Stimulated activated CD4-positive, alpha-beta T cell treated with anti-CD3 and anti-CD28 coated beads, Interleukin-4, amount 100 ng/mL, for 4 hours (primary cell): ENCODE measurements at places on chromosomes 7 and 10.

GRCh38 chr10:4623757-4624420 lies 202.1 kb upstream of the AKR1E2 start:
- DNase-seq = no peak

DNA sequence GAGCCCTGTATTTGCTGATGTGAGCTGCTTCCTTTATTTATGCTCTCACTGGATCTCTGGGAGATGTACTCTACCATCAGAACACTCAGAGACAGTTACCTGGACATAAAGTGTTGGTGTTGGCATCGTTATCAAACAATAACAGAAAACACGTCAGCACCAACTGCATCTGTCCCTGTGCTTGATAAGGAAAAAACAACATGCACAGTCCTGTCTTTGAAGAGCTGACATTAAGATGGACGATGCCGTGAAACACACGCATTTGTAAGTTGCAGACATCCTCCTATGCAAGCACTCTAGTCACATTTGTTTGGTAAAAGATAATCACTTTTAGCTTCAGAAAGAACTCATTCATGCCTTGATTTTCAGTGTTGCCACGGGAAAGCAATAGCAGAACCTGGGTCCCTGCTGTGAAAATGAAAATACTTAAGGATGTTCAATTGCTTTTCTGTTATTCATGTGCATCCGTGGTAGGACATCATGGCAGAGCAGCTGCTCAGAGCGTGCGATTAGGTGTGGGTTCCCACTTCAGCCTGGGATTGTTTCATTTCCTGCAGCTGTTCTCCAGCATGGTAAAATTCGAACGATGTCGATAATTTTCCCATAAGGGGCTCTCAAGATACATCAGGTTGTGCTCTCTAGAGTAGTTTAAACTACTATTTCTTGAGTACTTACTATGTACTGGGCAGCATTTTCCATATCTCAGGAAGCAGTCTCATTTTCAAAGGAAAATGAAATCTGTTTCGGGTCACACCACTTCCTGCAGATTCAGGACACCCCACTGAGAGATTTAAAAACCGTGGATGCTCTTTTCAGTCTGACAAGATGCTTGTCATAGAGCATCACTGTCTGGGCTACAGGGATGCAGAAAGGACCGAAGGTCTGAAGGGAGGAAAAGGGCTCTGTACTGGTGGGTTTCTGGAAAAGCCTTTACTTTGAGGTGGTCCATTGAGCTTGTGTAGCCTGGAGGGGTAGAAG lies 248.7 kb downstream of the CAMK1D start:
- no peak for DNase-seq

DNA sequence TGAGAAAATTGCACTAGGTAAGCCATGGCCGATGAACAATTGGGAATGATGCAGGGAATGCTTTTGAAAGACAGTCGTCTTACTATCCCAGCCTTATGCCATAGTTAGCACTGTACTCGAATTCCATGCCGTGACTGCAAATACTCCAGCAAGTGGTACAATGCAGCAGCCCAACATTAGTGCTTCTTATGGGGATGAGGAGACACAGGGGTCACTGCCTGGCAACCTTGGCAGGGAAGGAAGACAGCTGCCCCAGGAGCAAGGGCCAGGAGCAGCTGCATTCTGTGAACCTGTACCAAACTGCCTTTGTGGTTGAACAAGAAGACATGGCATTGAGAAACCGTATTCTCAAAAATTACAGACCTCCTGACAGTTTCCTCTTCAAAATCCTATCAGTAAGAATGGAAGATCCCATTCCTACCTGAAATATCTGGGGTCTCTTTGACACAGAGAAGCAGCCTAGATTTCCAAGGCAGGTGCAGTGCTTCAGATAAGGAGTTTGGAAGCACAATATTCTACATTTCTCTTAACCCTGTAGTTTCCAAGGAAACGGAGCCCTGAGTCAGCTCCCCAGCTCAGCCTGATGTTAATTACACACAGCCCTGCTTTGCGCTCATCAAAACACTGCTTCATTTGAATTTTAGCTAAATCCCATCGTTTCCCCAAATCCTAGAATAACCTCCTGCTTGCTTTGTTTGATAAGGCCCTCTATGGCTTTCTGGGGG lies 49.0 kb upstream of the FRMD4A start:
- DNase-seq = no peak

DNA sequence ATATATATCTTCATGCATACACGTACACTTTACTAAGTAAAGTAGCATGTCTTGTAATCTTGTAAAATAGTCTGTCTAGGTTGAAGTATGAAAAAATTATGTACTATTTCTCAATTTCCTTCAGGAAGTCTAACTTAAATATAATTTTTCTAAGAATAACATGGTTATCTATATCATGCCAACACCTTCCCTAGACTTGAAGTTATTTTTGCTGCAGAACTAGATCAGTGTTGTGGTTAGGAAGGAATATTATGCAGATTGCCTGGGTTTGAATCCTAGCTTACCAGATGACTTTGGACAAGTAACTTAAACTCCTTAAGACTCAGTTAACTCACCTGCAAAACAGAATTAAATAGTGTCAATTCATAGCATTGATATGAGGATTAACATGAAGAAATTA lies 142.2 kb upstream of the SEMA3A start:
- no peak for DNase-seq

- DNase-seq = no peak
Observed at GRCh38 chr10:51691135-51691534, 8.3 kb downstream of the CSTF2T start.

DNA sequence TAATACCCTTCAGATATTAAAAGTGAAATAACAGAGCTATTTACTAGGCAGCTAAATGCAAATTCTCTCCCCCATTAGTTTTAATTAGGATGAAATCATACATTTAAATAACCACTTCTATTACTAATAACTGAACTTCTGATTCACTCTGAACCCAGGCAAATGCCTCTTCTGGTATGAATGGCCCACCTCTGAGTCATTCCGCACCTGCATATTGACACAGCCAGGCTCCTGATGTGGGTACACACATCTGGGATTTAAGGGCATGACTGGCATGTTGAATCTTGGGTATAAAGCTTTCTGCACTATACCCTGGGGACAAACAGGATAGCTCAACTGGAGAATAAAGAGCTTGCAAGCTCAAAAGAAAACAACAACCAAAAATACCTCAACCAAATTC lies 140.9 kb downstream of the AUTS2 start:
- DNase-seq = peak; percentile 0

DNA sequence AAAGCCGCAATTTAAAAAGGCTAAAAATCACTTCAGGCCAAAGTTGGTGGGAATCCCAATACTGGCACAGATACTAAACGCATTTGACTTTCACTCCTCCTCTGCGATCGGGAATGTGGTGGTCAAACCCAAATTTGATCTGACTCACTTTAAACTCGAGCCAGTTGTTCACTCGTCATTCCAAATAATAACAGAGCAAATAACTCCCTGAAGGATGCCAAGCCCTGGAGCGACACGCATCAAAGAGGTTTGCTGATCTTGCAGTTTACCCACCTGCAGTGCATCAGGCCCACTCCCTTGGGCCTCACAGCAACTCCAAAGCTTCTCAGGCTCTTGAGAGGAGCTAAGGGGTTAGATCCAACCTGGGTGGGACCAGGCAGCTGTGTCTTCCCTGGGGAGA lies 12.2 kb downstream of the PTN start:
- DNase-seq = no peak

DNA sequence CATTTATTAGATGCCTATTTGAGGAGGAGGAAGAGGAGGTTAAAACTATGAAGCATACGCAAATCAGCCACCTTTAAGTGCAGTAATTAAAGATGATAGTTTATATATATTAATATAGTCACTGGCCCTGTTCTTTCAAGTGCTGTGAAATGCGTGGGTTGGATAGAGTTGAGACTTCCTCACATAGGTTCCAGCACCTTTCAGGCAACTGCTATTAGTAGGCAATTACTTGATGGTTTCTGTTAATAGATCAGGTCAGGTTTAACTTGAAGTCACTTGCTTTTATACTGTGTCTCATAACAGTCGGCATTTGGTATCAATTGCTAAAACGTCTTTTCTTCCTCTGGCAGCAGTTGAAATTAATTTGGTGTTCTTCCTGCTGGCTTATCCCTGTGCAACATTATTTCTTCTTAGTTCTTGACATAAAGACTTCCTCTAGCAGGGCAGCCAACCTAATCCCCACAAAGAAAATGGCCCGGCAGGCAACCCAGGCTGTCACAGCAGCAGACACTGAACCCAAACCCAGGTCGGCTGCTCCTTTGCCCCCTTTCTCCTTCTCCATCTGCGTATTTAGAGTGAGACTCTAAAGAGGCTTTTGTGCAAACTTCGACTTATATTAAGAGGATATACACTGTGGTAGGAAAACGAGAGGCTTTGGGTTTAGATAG lies 35.3 kb upstream of the BET1 start:
- DNase-seq = no peak

DNA sequence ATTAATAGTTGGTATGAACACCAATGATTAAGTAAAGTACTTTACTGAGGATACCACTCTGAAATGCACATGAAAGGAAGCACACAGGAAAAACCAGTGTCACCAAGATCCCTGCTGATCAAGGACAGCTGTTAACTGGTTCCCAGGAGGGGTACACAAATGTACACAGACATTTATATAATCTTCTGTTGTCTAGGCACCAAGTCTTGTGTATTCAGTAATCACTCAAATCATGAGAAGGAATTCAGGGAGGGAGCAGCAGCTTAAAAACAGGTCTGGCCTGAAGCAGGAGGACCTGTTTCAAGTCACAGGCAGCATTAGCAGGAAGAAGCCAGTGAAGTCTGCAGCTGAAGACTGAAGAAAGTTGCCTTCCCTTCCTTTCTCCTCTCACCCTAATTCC lies 18.7 kb downstream of the MPP7 start:
- no peak for DNase-seq

- no peak for DNase-seq
Observed at GRCh38 chr7:3069771-3070449, 26.2 kb upstream of the CARD11 start.

- DNase-seq = no peak
Observed at GRCh38 chr10:104240078-104240477, 7.9 kb upstream of the CFAP43 start.

- DNase-seq = no peak
Observed at GRCh38 chr7:80088705-80089104, 45.9 kb upstream of the GNAI1 start.

- no peak for DNase-seq
Observed at GRCh38 chr7:15554081-15554480, 7.7 kb downstream of the AGMO start.

DNA sequence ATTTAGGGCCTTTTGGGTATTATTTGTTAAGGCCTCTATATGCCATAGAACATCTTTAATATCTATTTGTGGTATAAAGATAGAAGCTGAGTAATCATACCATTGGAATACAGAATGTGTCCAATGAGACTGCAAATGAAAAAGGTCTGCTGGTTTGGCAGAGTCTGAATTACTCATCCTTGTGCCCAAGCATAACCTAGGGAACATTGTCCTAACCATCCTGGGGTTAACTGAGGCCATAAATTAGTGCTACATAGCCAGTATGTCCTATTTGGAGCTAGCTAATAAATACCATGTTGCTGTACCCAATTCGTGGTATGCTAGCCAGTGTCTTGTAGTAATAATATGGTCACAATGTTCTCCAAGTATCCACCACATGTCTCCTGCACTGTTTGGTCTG lies 117.1 kb downstream of the ANKRD26 start:
- DNase-seq = no peak

- DNase-seq = no peak
Observed at GRCh38 chr10:48501226-48501625, 103.6 kb downstream of the ARHGAP22 start.

DNA sequence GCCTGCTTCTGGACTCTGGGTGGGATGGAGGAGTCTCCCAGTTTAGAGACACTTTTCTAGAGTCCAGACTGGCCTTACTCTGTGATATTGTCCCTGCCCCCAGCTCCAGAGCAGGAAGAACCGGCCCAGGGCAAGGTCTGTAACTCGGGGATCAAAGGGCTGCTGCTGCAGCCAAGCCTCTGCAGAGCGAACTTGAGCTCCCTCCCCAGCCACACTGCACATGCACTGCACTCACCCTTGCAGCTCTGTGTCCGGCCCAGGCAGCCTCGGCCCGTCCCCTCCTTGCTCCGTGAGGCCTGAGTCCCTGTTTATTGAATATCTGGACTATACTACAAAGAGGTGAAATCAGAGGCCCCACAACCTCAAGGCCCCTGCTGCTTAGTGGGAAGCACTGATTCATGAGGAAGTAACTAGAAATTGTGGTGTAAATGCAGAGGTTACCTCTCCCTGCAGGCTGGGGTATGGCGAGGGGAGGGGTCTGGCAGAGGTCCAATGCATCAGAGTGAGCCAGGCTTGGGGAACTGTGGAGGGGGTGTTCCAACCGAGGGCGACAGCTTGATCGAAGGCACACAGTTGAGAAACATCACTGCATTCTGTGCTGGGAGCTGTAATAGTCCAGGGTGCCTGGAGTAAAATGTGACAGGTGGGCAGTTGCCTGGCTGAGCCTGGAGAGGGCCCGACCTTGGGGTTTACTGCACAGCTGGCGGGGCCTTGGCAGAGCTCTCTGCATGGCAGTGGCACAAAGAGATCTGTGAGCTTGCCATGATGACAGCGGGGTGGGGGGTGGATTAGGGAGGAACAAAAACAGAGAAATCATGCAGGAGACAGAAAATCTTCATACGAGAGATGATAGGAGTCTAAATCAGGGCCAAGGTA lies 49.1 kb downstream of the AOC1 start:
- DNase-seq = no peak

DNA sequence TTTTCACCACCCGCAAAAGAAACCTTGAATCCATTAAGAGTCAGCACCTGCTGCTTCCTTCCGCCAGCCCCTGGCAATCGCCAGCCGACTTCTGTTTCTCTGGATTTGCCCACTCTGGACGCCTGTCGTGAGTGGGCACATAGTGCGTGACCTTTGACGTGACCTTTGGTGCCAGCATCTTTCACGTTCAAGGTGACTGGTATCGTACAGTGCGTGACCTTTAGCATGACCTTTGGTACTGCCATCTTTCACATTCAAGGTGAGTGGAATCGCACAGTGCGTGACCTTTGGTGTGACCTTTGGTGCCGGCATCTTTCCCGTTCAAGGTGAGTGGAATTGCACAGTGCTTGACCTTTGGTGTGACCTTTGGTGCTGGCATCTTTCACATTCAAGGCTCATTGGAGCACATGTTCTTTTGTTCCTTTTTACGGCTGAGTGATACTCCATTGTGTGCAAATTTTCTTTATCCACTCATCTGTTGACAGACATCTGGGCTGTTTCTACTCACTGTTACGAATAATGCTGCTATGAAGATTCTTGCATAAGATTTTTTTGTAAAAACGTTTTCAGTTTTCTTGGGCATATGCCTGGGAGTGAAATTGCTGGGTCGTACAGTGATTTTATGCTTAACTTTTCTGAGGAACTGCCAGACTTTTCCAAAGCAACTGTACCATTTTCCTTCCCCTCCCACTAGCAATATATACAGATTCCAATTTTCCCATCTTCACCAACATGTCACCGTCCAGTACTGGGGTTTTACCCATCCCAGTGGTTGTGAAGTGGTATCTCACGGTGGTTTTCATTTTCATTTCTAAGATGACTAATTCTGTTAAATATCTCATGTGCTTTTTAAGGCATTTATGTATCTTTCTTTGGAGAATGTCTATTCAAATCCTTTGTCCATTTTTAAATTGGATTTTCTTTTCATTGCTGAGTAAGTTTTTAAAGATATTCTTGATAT lies 145.3 kb downstream of the DIP2C start:
- no peak for DNase-seq

GRCh38 chr7:128100949-128101713 lies 69.9 kb upstream of the LRRC4 start:
- no peak for DNase-seq
